T1000 (cell line): ENCODE measurements at places on chromosomes 5 and 9.

- no peak for DNase-seq
Observed at GRCh38 chr5:131693894-131694293, 58.9 kb upstream of the RAPGEF6 start.

DNA sequence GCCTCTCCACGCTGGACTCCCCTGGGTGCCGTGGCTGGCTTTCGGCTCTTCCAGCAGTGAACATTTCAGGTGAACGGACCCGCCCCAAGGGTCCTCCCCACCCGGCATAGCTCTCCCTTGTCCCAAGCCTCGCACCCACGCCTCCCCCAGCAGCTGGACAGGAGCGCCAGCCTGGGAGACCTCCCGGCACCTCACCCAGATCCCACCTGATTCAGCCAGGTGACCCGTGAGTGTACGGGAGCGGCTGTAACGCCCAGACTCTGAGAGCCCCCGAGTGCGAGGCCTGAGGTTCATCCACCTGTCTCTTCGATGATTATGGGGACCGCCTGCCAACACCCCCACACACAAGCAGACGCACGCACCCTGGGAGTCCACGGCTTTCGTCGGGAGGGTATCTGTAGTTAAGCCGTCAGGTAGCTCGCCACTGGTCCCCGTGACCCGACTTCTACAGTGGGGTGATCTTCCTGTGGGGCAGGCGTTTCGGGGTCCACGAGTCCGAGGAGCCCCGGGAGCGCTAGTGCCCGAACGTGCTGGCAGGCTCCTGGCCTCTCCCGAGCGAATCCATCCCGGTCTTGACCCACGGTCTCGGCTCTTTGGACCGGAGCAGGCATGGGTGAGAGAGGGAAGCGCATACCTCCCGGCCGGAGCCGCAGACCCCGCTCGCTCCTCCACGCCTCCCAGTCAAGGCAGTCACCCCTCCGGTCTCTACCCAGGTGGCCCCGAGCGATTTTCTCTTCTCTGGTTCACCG is 14.9 kb downstream of the TRIM7 start:
- DNase-seq: no peak

DNA sequence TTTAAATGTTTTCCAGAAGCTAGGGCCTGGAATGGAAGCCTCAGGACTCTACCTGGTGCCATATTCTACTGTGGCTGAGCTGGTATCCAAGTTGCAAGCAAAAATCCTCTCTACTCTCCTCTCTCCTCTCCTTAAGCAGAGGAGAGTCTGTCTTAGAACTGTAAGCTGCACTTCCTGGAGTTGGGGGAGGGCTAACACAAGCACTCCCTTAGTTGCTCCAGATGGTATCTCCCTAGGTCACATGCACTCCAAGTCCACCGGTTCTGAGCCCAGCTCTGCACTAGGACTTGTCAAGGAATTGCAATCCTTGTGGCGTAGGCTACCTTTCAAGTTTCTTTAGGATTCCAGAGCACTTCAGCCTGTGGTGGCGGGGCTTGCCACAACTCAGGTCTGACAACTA is 513.9 kb upstream of the RGMB start:
- DNase-seq: no peak

GRCh38 chr9:120894321-120895148 is 17.5 kb upstream of the PHF19 start:
- DNase-seq: no peak

- DNase-seq: no peak
Observed at GRCh38 chr9:79080536-79080935, 491.2 kb upstream of the TLE4 start.

GRCh38 chr5:107300721-107301327 is 369.9 kb downstream of the EFNA5 start:
- no peak for DNase-seq

DNA sequence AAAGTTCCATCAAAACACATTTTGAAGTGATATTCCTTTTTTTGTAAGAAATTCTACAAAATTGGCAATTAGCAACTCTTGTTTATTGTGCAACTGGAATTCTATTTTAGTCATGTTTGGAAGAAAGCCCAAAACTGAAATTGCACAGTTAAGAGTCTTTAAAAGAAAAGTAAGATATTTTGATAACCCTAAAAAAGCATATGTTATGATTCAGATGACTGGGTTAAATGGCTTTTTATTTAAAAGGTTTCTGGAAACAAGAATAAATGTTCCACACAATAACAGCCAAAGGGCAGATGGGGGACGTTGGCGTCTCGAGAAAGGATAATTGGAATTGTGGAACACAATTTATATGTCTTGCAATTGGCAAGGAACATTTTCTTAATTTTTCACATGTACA is 275.2 kb downstream of the CDH9 start:
- no peak for DNase-seq

DNA sequence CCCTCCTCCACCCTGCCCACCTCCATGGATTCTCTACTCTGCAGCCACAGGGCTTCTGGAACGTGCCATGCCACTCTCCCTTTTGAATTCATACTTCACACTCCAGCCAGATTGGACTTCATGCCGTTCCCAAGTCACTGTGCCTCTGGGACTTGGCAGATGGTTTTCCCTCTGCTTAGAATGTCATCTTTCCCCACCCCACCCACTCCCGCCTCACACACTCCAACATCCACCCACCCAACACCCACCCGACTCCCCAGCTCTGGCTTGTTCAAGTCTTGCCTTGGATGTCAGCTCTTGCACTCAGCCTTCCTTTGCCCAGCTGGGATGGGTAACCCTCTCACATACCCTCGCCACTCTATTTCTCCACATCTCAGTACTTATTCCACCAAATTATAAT is 142.1 kb upstream of the DHFR start:
- DNase-seq: no peak

DNA sequence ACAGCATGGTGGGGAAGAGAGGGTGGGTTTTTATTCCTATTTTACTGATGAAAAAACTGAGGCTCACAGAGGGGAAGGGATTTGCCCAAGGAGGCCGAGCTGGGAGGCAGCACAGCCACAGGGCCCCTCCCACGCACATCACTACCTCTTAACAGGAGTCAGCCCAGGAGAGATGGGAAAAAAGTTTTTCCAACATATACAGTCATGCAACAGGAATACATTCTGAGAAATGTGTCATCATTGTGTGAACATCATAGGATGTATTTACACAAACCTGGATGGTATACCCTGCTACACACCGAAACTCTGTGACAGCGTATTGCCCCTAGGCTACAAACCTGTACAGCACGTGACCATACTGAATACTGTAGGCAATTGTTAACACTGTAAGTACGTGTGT is 11.6 kb downstream of the TRAF1 start:
- no peak for DNase-seq

- DNase-seq: no peak
Observed at GRCh38 chr9:113261917-113262671, 13.3 kb downstream of the CDC26 start.

- DNase-seq: no peak
Observed at GRCh38 chr5:137679195-137679594, 56.7 kb downstream of the KLHL3 start.

- no peak for DNase-seq
Observed at GRCh38 chr5:151459680-151460324, 12.4 kb downstream of the SLC36A1 start.

- DNase-seq: no peak
Observed at GRCh38 chr9:96854651-96855273, 448 bp upstream of the ZNF782 start.

GRCh38 chr9:13805546-13805945 is 508.4 kb downstream of the NFIB start:
- no peak for DNase-seq

DNA sequence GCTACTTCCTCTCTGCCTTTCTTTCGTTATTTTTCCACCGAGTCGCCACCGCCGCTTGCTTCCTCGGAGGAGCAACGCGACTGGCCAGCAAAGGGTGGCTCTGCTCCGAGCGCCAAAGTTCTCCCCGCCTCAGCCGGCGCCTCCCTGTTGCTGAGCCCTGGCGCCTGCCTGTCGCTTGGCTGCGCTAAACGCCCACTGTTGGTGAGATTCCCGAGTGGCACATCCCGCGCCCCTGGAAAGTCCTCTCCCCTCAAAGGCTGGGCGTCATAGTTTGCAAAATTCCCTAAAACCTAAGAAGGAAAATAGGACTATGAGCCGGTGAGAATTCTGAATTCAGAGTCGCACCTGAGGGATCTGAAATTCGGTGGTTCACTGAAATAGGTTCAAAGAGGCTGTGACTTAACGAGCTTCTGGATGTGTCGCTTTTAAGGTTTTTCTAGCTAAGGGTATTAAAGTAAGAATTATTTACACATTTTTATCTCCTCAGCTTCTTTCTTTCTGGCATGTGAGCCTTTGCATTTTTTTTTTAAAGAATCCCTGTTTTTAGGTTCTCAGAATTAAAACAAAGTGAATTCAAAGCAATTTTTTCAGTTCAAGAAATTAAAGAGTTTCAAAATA is at the start of gene GRIN3A:
Gene GRIN3A, minus strand, starts transcription at position 82 of the 618 bp plus-strand sequence. CDS start 668 bp downstream, outside the sequence.
- DNase-seq: no peak

DNA sequence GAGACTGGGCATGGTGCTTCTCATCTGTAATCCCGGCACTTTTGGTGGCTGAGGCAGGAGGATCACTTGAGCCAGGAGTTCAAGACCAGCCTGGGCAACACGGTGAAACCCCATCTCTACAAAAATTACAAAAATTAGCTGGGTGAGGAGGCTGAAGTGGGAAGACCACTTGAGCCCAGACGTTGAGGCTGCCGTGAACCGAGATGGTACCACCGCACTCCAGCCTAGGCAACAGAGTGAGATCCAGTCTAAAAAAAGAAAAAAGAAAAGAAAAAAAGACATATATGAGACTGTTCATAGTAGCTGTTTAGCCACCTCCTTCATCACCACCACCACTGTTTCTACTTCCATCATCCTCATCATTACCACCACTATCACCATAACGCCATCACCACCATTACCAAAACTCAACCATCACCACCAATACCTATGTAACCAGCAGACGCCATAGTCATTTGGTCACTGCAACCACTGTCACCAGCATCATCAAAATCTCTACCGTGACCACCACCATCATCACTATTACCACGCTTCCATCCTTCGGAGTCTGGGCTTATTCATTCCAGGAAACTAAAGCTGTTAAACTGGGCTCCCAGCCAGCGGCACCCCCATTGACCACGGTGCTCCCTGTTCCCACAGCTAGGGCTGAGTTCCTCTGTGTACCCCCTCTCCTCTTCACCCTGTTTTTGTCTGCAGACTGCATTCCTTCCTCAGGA is 8.4 kb upstream of the KIF12 start:
- DNase-seq: no peak

- no peak for DNase-seq
Observed at GRCh38 chr9:126733005-126733404, 71.8 kb upstream of the ZBTB43 start.

GRCh38 chr9:20376731-20377375 is 245.4 kb downstream of the MLLT3 start:
- DNase-seq: no peak

- no peak for DNase-seq
Observed at GRCh38 chr5:179874536-179875292, 16.1 kb upstream of the MRNIP start.

DNA sequence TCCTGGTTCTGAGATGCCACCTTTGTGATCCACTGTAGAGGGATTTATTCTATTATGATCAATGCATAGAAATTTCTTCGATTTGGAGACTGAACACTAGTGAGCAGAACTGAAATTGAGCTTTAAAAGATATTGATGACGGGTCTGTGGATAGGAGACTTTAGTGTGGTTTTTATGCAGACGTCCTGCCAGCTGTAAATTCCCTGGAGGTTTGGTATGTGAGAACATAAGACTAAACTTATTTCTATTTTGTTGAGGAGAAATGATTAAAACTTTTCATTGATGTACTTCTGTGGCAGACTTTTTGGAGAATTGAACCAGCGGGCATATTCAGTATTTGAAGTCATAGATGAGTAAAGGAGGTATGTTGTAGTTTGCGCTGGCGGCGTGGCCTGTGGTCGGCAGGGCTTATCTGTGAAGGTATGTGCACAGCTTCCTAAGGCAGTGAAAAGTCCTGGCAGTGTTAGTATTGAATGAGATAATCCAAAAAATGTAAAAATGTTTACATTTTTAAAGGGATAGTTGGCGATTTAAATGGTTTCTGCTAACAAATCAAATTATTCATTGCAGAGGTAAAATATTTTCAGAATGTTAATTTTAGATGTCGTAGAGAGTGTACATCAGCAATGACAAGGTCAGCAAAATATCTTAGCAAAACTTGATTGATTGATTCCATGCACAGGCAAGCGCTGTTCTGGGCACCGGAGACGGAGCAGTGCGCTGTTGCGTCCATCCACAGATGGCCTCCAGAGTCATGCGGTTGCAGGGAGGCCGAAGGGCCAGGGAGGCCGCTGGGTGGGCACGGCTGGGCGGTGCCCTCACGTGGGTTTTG is 20.4 kb downstream of the TENT4A start:
- no peak for DNase-seq

- DNase-seq: no peak
Observed at GRCh38 chr9:89711866-89712265, 107.1 kb downstream of the GADD45G start.

GRCh38 chr5:163894645-163895044 is 389.2 kb downstream of the MAT2B start:
- no peak for DNase-seq

DNA sequence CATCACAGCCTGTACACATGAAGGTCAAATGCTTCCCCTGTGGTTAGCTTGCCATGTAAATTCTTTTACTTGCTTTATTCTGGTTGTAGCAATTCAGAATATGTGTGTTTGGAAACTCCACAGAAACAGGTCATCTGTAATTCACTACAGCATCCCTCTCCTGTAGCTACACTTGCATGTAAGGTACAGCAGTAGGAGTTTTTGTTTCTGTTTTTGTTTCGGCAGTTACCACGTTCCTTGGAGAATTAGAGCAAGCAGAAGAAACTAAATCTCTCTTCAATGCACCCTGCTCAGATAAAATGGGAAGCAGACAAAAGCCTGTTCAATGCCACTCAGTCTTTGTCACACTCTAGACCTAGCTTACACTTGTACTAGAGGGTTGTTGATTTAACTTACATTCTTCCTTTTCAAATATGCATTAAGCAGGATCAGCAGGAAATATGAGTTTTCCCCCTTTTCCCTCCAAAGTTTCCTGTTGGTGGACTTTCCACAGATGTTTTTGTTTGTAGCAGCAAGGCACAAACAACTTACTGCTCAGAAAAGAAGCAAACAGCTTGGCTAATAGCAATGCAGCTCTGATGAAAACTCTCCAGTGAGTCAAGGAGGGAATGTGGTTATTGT is 80.9 kb downstream of the YIPF5 start:
- DNase-seq: no peak

- DNase-seq: no peak
Observed at GRCh38 chr5:57552033-57552432, 69.4 kb upstream of the ACTBL2 start.

GRCh38 chr9:109010746-109011145 is 2.6 kb downstream of the CTNNAL1 start:
- DNase-seq: no peak

GRCh38 chr5:60677850-60678664 is 21.9 kb downstream of the DEPDC1B start:
- no peak for DNase-seq

GRCh38 chr5:150085191-150085912 is 1.0 kb downstream of the CSF1R start:
- no peak for DNase-seq

- DNase-seq: no peak
Observed at GRCh38 chr9:93669958-93670207, 93.5 kb downstream of the PHF2 start.

- no peak for DNase-seq
Observed at GRCh38 chr5:86679949-86680348, 62.2 kb downstream of the COX7C start.

- DNase-seq: no peak
Observed at GRCh38 chr9:129677456-129677855, 12.0 kb downstream of the PRRX2 start.

- no peak for DNase-seq
Observed at GRCh38 chr9:104082168-104082567, 11.9 kb upstream of the SMC2 start.
